Metanephros (tissue), 2 donors: ENCODE measurements at places on chromosomes 5 and 9. TPM values are rescaled to one million over a fixed set of nuclear protein-coding genes. Genes with fewer than 3 reads are reported as not detected.

Gene IARS1
- total RNA-seq, result 137 TPM

Gene TRIM36
- total RNA-seq, result 1.3 TPM

Gene CARTPT
- total RNA-seq, result 0.23 TPM

Gene PIGO
- 24.0 TPM for total RNA-seq

Gene LHFPL2
- 62.5 TPM for total RNA-seq

Gene SH3TC2
- 1.8 TPM for total RNA-seq

Gene TXNDC8
- not detected for total RNA-seq

Gene PDLIM7
- total RNA-seq, result 184 TPM

Gene SHC3
- total RNA-seq, result 5.8 TPM

Gene INSL6
- total RNA-seq, result not detected

Gene C9
- not detected for total RNA-seq

Gene ZBED3
- total RNA-seq, result 11.3 TPM
